Renal cortical epithelial cell (primary cell): ENCODE measurements at places on chromosomes 1 and 21. TPM values are rescaled to one million over a fixed set of nuclear protein-coding genes. Genes with fewer than 3 reads are reported as not detected.

- DNase-seq: peak; percentile 95
These were observed 6.4 kb downstream of the XCL1 start for GRCh38 chr1:168582688-168583336.

OR2T35 gene
- under 0.01 TPM in 1 of 2 replicates, not detected in the other for total RNA-seq

DNA sequence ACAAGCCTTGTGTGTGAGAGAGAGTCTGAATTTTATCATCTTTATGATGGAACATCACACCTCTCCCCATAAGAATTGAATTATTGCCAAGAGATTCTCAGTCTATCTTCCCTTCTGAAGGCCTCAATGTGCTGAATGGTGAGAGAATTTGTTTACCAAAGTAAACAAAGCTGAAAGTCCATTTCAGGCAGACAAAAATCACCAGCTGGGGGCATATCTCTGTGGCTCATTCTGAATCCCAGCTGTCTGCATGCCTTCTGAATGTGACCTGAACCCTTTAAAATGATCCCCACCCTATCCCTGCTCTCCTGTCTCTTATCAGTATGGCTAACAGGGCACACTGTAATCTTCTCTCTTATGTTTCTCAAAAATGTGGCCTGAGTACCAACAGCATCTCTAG is 99.1 kb upstream of the CAMK1G start:
- no peak for DNase-seq

DNA sequence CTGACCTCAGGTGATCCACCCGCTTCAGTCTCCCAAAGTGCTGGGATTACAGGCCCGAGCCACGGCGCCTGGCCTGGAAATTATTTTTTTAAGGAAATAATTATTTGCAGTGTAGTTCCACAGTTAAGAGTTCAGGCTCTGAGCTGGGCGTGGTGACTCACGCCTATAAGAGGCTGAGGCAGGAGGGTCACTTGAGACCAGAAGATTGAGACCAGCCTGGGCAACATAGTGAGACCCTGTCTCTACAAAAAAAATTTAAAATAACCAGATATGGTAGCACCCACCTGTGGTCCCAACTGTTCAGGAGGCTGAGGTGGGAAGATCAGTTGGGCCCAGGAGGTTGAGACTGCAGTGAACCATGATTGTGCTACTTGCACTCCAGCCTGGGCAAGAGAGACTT is 13.9 kb downstream of the H3-3A start:
- no peak for DNase-seq

DNA sequence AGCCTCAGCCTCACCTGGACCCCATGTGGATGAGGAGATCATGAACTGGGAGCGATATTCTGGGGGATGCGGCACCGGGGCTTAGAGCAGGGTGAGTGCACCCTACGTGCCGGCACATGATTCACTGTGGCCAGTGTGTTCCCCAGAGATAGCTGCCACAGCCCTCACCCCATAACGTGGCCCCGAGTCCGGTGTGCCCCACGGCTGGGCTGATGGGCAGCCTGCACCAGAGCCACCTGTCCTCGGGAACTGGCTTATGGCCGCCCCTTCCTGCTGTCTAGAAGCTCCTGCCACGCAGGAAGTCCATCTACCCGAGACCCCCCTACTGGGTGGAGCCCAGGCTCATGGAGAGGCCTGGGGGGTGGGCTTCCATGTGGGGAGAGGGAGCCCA is 39.1 kb upstream of the SLC19A1 start:
- no peak for DNase-seq

DNA sequence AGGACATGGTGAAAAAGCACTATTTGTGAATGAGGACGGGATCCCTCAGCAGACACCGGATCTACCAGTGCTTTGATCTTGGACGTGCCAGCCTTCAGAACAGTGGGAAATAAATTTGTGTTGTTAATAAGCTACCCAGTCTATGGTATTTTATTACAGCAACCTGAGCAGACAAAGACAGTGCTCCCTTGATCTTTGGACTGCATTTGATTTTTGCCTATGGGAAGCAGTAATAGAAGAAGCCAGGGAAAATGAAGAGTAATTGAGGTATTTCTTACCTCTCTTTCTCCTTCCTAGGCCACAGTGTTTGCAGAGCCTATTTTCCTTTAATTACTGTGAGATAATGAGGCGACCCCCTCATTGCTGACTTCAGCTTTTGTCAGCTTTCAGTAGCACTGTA is 87.9 kb downstream of the PDE4B start:
- no peak for DNase-seq

- no peak for DNase-seq
These were observed 383.8 kb upstream of the VAMP3 start for GRCh38 chr1:7387053-7387927.

DNA sequence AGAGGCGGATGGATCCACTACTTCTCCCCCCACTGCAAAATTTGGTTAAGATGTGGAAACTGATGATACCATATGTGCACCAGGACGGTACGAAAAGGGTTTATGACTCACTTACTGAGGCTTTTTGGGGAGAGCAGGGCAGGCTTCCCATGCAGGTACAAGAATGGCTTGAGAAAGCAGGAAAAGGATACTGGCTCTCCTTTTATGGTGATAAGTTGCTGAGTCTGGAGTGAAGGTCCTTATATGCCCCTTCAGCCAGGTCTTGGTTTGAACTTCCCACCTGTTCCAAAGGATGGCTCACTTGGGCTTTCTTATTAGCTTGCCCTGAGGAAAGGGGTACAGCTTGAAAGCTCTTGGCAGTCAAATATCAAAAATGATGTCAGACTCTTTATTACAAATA is 23.1 kb downstream of the MPZL1 start:
- no peak for DNase-seq

DNA sequence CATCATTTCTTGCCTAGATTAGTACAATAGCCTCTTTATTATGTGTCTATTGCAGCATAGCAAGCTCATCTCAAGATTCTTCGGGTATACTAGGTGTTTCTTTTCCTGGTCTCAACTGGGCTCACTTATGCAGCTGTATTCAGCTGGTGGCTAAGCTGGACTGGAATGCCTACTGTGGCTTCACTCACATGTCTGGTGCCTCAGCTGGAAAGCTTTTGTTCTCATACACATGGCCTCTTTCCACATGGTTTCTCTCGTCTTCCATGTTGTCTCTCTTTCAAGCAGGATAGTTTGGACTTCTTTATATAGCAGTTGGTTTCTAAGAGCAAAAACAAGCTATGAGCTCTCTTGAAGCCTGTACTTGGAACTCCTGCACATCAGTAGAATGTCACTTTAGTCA is 45.2 kb downstream of the PKN2 start:
- DNase-seq: no peak

DNA sequence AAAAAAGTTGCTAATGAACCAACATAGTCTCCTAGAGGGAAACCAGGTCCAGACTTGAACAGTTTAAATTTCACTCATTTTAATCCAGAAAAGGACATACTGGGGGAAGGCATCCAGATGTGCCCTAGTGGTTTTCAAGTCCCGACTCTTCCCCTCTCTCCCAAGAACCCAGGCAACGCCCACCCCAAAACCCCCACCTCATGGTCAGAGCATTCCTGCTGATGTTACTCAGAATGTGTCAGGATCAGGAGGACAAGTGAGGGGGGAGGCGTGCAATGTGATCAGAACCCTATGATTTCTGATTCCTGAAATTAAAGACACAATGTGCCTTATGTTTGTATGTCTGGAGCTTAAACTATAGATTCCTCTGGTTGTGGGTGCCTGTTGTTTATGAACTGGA is 1.6 kb upstream of the CTSK start:
- peak; percentile 4 for DNase-seq

BEND5 gene
- total RNA-seq: 1.9 and 6.0 TPM in 2 replicates

- DNase-seq: no peak
These were observed 112.3 kb downstream of the DDX20 start for GRCh38 chr1:111867868-111868440.

GRCh38 chr1:224785040-224785328 is 144.5 kb upstream of the DNAH14 start:
- no peak for DNase-seq

KIAA0040 gene
- 6.1 and 8.7 TPM in 2 replicates for total RNA-seq
